ENCODE measurements at places on chromosomes 16 and 17.

GRCh38 chr17:50272711-50273653, 1.3 kb upstream of the TMEM92 start:
- peak; percentile 15 for DNase-seq

DNA sequence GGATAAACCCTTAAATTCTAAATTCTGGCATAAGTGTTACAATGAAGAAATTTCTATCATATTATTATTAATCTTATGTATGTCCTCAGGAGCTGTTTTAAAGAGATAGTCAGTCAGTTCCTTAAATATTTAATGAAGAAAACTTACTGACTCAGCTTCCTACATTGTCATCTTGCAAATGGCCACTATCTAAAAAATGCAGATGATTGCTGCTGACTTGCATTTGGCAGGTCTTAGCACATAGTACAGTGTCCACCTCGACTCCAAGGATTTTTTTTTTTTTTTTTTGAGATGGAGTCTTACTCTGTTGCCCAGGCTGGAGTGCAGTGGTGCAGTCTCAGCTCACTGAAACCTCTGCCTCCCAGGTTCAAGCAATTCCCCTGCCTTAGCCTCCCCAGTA, 55.1 kb upstream of the CORO6 start:
- DNase-seq, result no peak

GRCh38 chr17:80110447-80110812, 9.0 kb downstream of the GAA start:
- DNase-seq, result no peak

DNA sequence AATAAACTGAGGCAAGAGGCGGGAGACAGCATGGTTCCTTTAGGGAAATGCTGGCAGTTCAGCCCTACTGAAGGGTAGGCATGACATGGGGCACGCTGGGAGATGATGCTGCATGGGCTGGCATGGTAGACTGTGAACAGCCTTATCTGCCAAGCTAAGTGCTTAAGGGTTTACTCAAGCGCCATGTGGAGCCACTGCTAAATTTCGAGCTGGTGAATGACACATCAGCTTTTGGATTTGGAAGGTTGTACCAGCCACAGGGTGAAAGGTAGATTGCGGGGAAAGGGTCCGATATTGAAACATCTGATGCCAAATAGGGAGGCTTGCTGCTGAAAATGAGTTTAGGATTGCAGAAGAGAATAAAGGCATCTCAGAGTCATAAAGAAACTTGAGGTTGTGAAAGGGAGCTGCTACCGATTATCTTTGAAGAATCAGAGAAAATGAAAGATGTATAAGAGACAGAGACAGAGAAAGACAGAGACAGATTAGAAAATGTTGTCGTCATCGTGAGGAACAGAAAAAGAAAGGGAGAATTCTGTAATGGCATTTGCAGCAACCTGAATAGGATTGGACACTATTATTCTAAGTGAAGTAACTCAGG, 16.3 kb downstream of the PIK3R5 start:
- DNase-seq, result no peak

- DNase-seq, result no peak
Measured at GRCh38 chr17:35044181-35044580, 19.3 kb downstream of the RFFL start.

- no peak for DNase-seq
Measured at GRCh38 chr16:18041864-18042834, 294.4 kb downstream of the NPIPA8 start.

DNA sequence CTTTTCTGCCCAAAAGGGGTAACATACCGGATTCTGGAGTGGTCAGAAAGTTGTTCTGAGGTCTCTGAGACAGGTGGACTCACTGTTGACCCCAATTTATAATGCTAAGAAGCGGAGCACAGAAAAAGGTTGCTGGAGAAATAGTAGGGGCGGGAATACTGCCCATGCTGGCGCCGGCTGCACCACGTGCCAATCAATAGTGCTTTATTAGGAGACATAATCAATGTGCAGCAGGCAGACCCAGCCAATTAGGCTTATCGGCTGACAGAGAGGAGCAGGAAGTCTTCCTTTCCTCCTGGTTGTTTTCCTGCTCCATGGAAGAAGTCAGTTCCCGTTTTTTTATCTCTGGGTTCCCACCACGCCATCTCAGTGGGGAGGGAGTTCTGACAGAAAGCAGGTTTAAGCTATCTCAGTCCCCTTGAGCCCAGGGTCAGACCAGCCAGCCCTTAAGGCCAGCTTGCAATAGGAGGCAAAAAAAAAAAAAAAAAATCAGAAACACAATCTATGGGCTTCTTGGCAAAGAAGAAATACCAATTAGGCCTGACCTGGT, 68.2 kb upstream of the IRX6 start:
- DNase-seq, result no peak

- DNase-seq, result no peak
Measured at GRCh38 chr17:14776791-14777190, 475.9 kb downstream of the HS3ST3B1 start.

GRCh38 chr17:72760368-72760767, 332.1 kb downstream of the SLC39A11 start:
- DNase-seq, result no peak

DNA sequence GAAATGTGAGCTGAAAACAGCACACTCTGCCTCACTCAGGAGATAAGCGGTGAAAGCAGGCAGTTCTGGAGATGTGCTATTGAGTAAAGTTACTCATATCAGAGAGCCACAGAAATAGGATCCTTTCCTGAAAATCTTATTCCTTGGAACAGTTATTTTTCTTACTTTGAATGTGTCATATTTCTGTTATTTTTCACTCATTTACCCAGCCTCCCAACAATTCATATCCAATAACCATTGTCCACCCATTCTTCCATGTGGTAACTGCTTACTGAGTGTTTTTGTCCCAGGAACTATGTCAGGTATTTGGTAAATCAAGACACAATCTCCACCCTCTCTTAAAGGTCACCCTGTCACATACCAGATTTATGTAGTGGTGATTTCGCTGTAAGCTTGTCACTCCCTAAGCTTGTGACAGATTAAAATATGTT, 144.9 kb downstream of the PARN start:
- no peak for DNase-seq

GRCh38 chr16:86772671-86773353, 194.5 kb downstream of the FOXL1 start:
- DNase-seq, result no peak

GRCh38 chr17:59914274-59914854, 21.4 kb downstream of the RPS6KB1 start:
- no peak for DNase-seq
